Hepatocyte (in vitro differentiated cells): ENCODE measurements at places on chromosomes 7 and 10.
A peak's percentile ranks its signal among the peaks of the same experiment; 100 is the strongest.

GRCh38 chr7:27148031-27148755 lies 619 bp upstream of the HOXA6 start:
- no peak for DNase-seq

DNA sequence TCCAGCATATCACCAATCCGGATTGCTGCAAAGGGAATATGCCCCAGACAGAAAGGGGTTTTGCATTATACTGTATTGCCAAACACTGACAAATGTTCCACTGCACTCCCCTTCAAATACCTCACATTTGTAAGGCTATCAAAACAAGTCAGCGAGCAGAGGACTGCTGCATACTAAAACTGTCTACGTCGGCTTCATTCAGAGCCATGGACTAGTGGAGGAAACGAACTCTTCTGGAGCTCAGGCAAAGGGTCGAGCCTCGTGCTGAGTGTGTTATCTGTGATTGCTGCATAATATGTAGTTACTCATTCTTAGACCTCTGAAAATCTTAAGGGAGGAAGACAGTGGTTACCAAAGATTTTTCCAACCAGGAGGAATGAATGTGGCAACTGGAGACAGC lies 200.2 kb downstream of the DYNC1I1 start:
- DNase-seq, result peak; percentile 18

DNA sequence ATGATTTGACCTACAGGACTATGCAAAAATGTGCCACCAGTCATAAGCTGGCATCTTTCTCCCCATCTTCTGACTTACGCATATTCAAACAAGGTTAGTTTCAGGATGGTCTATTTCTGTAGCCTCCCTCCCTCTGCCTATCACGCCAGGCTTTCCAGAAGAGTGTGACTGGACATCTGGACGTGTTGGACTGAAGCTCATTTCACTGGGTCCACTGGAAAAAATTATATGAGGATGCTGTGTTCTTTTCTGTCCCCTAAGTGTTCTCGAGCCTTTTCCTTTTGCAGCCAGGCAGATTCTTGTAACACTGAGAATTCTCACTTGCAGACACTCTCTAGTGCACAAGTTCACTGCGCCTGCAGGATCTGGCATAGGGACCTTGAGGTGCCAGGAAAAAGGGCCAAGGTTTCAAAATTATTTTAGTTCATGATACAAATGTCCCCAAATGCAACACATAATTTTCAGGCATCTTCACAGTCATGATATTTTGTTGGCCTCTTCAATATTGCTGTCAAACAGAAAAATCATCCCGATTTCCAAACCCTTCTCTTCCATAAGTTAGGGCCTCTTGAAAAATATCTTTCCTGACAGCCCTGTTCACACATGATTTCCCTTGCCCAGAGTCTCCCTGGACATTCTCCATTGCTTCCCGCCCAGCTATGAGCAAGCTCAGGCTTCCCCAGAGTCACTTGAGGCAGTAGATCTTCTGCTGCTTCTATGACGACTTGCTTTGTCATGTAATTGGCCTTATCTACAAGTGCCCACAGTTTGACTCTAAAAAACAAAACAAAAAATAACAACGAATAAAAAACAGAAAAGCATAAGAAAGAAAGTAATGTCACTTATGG lies 170.4 kb downstream of the BMPER start:
- no peak for DNase-seq

- no peak for DNase-seq
These were observed 59.4 kb downstream of the EBLN1 start for GRCh38 chr10:22158426-22158825.

- no peak for DNase-seq
These were observed 123.4 kb downstream of the REEP3 start for GRCh38 chr10:63644418-63645142.
